ENCODE measurements at places on chromosomes 5 and 9.
A peak's percentile ranks its signal among the peaks of the same experiment; 100 is the strongest.

DNA sequence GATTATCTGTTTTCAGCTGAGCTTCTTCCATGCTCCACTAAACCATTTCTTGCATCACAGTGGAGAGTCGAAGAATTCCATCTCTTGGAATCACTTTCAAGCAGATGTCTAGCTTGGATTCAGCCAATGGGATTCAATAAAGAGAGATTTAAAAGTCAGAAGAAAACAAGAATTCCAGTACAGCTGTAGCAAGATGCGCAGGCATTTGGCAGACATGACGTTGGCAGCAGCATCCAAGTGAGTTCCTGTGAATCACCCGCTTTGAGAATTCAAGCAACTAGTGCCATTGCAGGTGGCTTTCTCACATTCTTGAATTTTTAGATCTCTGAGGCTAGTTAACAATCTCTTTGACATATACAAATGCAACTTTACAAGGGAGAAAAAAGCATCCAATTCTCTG is 467.0 kb downstream of the CDH10 start:
- no peak for DNase-seq

DNA sequence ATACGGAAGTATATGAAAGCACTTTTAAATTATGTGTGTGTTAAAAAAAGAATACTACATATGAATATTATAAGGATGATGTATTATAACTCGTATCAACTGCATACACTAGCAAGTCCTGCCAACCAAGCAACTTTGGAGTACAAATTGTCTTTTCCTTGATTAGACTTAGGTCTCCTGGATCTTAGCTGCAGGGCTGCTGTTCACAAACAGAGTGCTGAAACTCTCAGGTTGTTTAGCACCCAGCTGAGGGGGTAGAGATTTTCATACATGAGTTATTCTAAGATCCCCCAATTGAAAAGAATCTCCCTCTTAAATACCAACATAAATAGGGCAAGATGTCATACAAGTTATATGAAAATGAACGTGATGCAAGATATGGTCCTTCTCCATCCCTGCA is 149.8 kb upstream of the TNC start:
- DNase-seq: no peak

- DNase-seq: no peak
Measured at GRCh38 chr9:99595796-99596195, 225.9 kb upstream of the NR4A3 start.

DNA sequence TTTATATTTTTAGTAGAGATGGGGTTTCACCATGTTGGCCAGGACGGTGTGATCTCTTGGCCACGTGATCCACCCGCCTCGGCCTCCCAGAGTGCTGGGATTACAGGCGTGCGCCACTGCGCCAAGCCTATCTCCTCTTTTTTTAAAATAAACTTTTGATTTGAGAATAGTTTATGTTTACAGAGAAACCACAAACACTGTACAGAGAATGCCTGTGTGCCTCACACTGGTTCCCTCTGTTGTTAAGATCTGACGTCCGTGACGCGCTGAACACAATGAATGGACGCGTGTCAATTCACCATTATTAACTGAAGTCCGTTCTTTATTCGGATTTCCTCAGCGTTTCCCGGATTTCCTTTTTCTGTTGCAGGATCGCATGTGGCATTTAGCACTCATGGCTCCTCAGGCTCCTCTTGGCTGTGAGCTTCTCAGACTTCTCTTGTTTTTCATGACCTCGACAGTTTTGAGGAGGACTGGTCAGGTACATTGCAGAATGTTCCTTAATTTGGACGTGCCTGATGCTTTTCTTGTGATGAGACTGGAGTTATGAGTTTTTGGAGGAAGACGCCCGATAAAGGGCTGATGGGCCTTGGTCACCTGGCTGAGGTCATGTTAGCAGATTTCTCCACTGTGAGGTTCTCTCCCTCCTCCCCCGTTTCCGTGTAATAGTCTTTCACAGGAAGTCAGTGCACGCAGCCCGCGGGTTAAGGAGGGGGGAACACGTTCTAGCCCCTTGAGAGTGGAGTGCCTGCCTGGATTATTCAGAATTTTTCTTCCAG is 69.6 kb downstream of the ANKRD33B start:
- no peak for DNase-seq

- no peak for DNase-seq
Measured at GRCh38 chr5:39674209-39675082, 249.7 kb upstream of the DAB2 start.

DNA sequence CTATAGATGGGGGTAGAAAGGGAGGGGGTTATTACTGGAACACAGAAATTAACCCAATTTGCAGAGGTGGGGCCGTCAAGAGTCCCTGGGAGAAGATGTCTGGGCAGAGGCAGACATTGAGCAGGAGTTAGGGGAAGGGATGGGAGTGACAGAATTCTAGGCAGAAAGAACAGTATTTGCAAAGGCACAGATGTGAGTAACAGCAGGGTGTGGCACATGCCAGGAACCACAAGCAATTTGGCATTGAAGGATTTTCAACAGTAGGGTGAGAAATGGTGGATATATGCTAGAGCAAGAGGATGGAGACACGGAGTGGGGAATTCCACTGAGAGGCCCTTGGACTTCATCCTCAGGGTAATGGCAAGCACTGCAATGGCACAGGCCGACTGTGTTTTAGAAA is 71.6 kb upstream of the FRRS1L start:
- no peak for DNase-seq

DNA sequence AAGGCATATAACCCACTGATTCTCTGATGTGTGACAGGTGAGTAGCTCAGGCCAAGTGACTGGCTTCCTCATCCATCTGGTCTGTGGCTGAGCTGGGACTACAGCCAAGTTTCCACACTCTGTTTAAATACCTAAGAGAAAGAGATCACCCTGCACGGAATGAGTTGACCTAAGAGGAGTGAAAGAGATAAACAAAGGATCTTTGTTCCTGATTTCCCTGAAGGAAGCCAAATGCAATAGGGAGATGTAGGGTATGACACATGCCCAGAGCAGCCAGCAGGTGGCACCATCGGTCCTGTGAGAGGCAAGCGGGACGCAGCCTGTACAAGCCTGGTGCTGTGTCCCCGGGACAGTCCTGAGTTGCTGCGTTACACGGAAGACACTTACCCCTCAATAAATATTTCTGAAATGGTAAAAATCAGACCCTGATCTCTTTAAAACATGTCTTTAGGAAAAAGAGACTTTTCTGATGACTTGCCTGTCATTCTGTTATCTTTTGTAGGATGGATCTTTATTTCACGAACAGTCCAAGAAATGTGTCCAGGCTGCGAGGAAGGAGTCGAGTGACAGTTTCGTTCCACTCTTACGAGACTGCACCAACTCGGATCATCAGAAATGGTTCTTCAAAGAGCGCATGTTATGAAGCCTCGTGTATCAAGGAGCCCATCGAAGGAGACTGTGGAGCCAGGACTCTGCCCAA is 41.1 kb downstream of the GALNT12 start:
- peak; percentile 73 for DNase-seq

GRCh38 chr5:55934115-55934613 is 60.6 kb downstream of the IL6ST start:
- no peak for DNase-seq

DNA sequence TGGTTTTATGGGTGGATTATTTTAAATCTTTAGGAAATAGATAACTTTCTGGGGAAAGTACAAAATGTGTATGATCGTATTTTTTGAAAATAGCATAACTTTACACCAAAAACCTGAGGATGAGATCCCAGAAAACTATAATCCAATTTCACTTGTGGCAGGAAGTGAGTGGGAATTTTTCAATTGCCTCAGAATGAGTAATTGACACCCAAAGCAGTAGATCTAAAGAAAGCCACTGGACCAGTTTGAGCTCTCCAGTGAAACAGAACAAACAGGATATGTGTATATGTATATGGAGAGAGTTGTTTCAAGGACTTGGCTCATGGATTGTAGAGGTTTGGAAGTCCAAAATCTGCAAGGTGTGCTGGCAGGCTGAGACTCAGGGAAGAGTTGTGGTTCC is 109.2 kb upstream of the SHB start:
- DNase-seq: no peak

GRCh38 chr5:136424835-136425584 is 59.7 kb upstream of the TRPC7 start:
- peak; percentile 42 for DNase-seq

DNA sequence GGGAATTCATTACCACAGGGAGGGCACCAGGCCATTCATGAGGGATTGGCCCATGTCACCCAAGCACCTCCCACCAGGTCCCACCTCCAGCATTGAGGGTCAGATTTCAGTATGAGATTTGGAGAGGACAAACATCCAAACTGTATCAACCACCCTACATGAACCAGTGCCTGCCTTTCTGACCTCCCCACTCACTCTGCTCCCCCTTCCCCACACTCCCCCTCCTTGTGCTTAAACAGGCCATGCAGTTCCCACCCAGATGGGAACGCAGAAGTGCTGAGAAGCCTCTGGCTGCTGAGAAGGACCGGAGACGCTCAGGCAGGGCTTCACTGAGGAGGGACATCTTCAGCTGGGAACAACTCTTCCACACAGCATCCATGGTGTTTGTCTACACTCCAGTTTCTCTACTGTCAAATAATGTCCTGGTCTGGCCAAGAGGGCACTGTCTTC is 30.0 kb upstream of the ADAMTS2 start:
- DNase-seq: no peak

DNA sequence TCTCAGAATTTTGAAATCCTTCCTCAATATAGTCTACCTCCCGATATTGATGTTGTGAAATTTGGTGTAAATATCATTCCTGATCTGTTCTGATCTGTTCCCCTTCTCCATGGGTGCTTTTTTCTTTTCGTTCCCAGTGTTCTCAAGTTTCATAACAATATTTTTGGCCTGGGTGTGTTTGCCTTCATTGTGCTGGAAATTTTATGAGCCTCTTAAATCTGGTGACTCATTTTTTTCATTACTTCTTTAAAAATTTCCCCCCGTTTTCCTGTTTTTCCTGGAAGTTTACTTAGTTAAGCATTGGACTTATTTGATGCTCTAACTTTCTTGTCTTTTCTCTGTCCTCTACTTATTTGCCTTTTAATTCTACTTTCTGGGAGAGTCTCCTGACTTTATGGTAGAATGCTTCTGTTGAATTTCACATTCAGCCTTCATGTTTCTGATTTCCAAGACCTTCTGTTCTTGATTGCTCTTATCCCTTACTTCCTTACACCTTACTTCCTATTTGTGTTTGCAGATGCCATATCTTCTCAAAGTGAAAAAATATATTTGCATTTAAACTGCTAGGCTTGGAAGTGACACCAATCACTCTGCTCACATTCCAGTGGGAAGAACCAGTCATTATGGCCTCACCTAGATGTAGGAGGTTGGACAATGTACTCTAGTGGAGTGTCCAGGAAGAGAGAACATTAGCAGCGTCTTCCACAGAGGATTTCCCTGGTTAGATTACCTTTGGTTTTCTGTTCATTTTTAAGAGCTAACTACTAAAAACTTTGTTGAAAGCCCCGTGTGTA is 441.9 kb downstream of the ARHGEF28 start:
- no peak for DNase-seq

DNA sequence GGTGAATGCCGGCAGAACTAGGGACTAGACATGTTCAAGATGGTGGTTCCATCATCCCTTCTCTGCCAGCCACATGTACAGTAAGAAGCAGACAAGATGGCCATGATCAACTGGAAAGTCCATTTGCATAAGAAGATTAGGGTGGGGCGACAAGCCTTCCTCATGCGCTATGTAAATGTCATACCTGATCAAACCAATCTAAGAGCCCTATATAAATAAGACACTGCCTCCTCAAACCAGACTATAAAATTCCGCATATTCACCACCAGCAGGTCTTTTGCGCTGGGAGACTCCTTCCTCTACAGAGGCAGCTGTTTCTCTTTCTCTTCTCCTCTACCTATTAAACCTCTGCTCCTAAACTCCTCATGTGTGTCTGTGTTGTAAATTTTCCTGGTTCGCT is 53.8 kb downstream of the TIMD4 start:
- DNase-seq: no peak

DNA sequence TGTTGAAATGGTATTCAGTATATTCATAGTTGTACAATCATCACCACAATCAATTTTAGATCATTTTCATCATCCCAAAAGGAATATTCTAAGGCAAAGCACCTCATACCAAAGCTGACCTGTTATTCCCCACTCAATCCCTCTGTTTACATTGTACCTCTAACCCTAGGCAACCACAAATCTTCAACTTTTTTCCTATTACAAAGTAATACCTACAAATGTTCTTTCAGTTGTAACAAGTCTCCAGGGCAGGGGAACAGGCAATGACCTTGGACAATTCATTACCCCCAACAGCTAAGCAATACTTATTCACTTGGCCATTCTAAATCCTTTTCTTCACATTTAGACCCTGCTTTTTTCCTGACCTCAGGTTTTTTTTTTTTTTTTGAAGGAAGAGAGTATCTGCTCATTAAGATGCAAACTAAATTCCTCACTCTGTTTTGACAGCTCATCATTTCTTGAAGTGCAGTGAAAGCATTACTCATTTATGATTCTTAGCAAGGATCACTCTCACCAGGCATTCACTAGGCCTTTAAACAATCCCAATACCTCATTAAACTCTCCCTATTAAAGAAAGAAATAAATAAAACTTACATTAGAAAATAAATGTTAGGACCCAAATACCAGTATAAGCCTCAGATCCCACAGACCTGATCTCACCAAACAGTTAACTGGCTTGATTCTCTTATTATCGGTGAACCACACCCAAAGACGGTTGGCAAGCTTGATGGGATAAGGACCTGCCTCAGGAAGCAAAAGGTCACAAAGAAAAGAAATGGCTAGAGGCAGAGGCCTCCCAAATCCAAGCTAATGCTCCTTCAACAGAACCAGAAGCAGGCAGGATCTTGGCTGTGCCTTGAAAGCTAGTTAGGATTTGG is 15.3 kb downstream of the MTMR12 start:
- peak; percentile 32 for DNase-seq

GRCh38 chr5:1910861-1911772 is 28.4 kb upstream of the IRX4 start:
- no peak for DNase-seq

DNA sequence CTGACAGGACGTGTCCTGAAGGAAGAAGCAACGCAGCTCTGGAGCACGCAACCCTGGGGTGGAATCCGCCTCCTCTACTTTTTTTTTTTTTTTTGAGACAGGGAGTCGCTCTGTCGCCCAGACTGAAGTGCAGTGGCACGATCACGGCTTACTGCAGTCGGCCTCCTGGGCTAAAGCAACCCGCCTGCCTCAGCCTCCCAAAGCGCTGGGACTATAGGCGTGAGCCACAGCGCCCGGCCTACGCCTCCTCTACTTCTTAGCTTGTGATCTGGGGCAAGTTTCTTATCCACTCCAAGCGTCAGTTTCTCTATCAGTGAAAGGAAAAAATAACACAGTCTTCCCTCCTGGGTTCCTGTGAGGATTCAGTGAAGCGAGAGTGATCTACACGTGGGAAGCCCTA is 96.1 kb upstream of the RAPGEF1 start:
- no peak for DNase-seq

- DNase-seq: no peak
Measured at GRCh38 chr5:124617787-124618186, 128.7 kb downstream of the ZNF608 start.

- DNase-seq: no peak
Measured at GRCh38 chr5:108101130-108101529, 280.8 kb downstream of the FBXL17 start.

DNA sequence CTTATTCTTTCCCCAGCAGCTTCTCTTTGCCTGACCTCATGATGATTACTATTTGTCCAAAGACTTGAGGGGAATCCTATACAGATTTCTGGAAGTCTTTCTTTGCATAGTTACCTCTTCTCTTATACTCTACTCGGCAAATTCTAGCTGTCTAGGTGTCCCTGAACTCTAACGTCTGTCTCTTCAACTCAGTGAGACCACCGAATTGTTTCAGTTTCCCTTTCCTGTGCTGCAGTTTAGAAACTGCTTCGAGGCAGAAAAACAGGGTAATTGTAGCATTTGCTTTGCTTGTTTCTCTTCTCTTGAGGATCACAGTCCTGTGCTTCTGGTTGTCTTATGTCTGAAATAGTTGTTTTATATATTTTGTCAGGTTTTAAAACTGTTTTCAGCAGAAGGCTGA is 14.8 kb downstream of the LVRN start:
- no peak for DNase-seq

Data from hematopoietic multipotent progenitor cell treated with erythropoietin and hydrocortisone succinate and interleukin-3 and kit ligand, for 17 days (in vitro differentiated cells).